IPS DF 6.9 (cell line): ENCODE measurements at places on chromosomes 7 and 10.

DNA sequence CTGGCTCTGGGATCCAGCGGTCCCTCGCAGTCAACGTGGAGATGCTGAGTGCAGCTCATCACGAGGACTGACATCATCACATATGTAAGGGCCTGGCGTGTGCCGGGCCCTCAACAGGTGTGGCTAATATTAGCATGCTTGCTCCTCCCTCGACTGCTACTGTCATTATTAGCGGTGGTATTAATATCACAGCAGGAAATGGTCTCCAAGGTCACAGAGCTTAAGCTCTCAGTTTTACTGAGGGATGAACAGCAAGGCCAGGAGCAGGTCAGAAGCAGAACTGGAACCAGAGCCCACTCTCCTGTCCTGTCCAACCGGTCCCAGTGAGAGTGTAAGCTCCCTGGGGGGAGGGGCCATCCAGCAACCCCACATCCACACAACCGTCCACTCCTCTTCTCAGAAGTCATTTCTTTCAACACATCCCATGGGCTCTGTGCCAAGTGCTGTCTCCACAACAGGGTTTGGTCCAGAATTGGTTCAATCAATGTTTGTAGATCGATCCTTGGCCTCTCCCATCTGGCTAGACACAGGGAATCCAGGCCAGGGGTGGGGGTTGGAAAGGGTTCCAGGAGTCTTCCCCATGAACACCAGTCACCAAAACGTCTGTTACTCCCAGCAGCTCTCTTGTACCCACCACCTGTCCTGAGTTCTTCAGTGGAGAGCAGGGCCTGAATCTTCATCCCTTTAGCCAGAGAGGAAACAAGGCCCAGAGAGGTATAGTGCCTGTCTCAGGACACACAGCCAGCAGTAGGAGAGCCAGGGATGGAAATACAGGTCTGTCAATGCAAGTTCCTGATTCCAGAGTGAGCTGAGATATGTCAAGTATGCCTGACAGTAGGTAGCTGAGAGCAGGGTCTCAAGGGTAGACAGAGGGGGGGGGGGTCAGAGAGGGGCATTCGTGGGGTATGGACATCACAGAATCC lies 45.3 kb upstream of the ZMIZ1 start:
- DNase-seq = no peak

DNA sequence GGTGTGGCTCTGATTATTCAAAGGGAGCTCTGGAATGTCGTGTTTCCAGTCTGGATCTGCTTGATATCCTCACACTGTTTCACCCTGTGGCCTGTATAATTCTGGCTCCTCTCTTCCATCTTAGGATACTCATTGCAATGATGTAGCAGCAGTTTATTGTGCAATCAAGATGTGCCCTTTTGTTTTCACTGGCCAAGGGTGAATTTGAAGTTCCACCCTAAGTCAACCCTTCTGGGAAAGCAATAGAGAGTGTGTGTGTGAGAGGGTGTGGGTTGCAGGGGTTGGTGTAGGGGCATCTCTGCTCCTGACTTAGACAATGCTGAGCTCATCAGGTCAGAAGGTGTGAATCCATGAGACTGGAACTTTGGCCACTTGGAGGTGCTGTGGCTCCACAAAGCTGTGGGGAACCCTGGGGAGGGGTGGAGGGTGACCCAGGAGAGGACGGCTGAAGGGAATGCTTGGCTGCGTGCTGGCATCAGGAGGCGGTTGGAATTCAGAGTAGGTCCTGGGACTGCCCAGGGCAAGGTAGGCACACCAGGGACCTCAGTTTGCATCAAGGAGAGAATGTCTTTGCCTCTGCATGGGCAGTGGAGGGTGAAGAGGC lies 118.0 kb upstream of the PRSS58 start:
- DNase-seq = no peak

DNA sequence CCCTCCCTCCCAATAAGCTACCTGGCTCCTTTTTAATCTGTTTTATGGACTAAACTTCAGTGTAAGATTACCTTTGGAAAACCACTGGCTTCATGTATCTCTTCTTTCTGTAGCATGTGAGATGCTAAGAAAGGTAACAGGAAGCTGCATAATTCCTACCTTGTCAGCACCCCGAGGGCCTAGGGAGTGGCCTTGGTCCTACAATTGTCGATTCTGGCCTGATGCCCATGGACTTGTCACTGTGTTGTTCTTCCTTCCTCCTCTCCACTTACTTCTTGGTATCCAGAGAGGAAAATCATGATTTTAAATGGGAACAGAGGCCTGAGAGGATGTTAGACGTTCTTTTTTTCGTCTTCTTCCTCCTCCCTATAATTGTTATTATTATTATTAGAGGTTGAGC lies 42.9 kb upstream of the PDZD8 start:
- no peak for DNase-seq

DNA sequence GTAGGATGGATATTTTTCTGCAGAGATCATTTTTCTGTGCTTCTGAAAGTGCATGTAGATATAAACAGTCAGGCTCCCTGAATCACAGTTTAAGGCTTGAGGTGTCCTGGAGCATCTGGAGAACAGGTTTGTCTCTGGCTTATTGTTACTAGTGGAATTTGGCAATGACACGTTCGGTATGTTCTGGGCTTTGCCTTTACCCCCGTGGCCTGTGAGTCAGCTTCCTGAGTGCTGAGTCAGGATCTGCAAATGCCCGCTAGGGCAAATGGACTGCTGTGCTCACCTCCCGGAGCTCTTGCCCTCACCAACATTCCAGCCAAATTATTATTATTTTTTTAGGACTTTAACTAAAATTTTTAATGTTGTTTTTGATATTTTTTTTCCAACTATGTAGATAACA lies 192.5 kb upstream of the PRSS1 start:
- no peak for DNase-seq

DNA sequence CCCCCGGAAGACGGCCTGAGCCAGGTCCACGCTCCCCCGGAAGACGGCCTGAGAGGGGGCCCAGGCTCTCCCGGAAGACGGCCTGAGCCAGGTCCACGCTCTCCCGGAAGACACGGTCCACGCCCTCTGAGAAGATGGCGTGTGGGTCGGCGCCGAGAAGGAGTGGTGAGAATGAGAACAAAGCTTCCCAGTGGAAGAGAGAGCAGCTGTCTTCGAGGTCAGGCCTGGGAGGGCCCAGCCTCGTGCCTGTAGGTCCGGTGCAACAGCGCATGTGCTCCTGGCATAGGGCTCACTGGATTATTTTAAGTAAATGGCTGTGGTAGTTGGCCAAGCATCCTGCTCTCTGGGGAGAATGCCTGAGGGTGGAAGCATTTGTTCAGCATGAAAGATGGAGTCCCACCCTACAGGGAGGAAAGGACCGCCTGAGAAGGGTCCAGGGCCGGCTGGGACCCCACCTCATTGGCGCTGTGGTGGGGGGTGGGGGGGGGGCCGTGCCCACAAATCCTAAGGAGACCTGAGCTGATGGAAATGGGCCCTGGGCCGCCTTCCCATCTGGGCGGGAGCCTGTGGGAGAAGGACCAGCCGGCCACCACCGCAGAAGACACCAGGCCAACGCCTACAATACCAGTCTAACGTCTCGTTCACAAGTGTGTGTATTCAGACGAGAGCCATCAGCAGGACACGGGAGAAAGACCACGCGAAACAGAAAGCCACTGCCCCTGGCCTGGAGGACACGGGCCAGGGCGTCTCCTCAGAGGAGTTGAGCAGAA lies 210.0 kb downstream of the WDR37 start:
- DNase-seq = no peak

DNA sequence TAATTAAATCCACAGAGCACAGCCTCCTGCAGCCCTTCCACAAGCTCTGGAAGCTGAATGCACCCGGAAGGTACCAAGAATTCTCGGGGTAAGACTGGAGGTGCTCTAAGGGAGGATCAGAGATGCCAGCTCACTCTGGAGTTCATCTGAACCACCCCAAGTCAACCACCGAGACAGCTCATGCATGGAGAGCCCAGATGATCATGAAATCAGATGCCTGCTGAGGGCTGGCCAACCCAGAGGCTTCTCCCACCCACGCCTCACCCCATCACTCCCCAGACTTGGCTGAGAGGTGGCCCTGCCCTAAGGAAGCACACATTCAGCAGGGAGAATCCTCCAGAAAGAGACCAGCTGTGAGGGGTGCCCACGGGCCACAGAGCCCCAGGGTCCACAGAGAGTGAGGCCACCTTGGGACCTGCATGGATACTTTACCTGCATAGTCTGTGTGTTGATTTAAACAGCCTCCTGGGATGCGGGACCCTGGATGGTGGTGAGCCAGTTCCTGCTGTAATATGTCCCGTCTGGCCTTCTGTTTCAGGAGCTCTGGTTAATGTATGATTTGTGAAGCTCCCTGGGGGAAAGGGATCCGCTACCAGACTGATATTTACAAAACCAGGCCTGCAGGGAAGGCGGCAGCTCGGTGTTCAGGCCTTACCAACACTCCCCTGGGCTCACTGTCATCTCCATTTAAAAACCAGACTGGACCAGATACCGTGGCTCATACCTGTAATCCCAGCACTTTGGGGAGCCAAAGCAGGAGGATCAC lies 64.9 kb downstream of the INSIG1 start:
- no peak for DNase-seq

GRCh38 chr10:80447436-80448190 lies 6.5 kb upstream of the TSPAN14 start:
- no peak for DNase-seq

- no peak for DNase-seq
Measured at GRCh38 chr7:101553018-101553770, 75.9 kb downstream of the MYL10 start.

GRCh38 chr7:78080811-78081210 lies 282.2 kb downstream of the PHTF2 start:
- DNase-seq = no peak

DNA sequence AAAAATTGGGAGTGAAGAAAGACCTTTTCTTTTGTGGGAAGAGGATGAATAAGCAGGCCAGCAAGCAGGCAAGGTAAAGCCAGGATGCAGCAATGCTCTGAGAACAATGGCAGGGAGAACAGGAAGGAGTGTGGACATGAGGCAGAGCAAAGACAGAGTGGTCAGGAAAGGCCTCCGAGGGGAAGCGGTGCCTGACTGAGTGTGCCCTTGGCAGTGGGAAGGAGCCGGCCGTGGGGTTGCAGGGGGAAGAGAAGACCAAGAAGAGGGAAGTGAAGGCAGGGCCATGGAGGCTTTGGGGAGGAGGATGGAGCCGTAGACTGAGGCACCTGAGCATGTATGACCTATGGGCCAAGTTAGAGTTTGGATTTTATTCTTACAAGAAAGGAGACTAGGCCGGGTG lies 21.9 kb upstream of the ZNF212 start:
- DNase-seq = no peak

DNA sequence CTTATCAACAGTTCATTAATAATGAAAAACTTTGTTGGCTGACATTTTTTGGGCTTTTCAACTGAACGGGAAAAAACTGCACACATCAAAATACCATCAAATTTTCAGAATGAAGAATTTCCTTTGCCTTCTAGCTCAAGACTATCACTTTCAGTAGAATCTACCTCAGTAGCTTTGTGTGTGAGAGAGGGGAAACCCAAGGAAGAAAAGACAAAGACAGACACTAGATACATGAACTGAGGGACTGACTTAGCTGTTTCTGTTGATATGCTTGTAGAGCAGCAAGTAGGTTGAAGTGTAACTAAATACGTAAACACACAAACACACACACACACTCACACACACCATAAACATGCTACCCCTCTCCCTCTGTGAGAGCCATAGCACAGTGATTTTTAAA lies 257.1 kb downstream of the CDK14 start:
- DNase-seq = no peak

DNA sequence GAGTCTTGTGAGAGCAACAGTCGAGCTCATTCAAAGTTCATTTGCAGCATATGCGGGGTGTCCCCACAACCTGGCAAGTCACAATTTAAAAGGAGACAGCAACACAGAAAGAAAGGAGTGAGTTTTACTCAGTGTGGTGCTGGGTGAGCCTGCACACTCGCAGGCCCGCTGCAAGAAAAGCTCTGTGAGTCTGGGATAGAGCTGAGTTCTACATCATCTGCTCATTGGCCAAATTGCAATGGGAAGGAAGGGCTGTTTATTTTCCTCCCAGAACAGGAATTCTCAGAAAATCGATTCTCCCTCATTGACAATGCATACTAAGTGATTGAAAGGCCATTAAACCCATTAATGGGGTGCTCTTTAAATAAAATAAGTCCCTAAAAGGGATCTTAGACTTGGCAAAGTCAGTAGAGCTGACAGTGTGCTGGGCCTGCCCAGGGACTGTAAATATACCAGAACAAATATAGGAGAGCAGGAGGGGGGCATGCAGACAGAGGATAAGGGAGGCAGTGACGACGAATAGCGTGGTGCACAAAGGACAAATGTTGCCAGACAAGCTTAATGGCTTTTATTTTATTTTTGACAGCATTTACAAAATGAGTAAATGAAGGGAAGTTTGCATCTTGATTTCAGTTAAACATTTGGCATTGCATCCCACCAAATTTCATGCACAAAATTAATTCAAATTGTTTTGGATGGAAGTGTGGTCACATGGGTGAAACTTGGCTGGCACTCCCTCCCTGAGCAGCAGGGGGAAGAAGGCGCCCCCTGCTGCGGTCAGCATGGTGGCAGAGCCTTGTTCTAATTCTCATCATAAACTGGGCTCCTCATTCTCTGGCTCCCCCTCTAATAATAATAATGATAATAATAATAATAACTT lies 215.7 kb downstream of the SNX10 start:
- DNase-seq = no peak

DNA sequence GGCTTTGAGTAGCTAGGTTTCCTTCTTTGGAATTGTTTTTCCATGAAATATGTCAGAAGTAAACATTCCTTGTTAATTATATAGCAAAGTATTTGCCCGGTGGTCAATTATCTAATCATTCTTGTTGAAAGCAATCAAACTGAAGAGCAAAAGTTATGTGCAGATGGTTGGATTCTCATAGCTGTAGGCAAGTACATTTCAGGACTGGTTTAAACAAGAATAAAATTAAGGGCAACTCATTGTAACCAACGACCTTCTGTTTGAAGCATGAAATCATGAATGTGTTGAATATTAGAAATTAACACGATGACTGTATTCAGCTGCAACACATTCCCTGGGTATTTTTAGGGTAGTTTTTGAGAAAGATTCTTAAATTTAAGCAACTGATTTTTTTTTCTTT lies 61.8 kb upstream of the NMT2 start:
- DNase-seq = no peak

DNA sequence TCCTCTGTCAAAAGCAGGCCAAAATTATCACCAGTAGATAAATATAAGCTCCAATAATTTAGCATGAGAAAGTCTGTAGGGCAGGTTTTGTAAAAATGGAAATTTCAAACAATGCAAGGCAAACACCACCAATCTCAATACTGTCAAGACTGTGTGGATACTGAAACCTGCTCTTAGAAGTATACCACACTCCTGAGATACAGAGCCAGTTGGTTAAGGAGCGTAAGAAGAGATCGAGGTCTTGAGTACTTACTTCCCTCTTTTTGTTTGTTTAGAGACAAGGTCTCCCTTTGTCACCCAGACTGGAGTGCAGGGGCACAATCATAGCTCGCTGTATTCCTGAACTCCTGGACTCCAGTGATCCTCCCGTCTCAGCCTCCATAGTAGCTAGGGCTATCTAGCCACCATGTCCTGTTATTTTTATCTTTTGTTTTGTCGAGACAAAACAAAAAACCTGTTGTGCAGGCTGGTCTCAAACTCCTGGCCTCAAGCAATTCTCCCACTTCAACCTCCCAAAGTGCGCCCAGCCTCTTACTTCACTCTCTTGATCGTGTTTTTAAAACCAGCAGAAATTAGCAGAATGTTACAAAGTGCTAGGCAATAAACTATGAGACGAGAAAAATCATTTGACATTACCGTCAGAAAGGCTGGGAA lies 205.7 kb downstream of the PARD3 start:
- no peak for DNase-seq

- no peak for DNase-seq
Measured at GRCh38 chr7:50281680-50282445, 22.7 kb upstream of the IKZF1 start.
